Stimulated activated CD4-positive, alpha-beta T cell treated with anti-CD3 and anti-CD28 coated beads, Interleukin-12 subunit alpha, Interleukin-12 subunit beta, amount 100 ng/mL, for 24 hours (primary cell): ENCODE measurements at places on chromosomes 7 and 10.

GRCh38 chr10:78185693-78186055 lies 152.0 kb downstream of the RPS24 start:
- DNase-seq, result no peak

DNA sequence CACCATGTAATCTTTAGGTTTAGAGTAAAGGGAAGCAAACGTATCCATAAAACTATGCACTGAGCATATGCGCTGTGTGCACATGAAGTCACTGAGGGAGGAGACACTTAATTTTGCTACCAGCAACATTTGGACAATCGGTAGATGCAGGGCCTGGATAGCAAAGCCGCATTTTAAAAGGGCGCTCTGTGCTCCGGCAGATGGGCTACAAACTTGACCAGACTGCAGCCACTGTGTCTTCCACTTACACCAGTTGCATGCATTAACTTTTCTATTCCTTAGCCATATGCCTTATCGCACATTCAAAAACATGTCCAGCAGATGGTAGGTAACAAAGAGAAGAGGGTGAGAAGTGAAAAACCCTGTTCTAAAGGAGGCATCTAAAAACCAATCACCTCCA lies 18.3 kb downstream of the FAM171A1 start:
- no peak for DNase-seq

DNA sequence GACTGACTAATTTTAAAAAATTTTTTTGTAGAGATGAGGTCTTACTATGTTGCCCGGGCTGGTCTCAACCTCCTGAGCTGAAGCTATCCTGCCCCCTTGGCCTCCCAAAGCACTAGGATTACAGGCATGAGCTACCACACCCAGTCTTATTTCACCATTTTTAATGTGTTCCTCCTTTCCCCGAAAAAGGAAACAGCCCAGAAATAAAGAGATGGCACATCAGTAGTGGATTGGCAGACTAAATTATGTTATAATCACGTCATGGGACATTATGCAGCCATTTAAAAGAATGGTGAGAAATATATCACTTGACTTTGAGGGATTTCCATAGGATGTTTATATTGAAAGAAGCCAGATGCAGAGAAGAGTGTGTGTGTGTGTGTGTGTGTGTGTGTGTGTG lies 40.5 kb downstream of the CAPZA2 start:
- no peak for DNase-seq

DNA sequence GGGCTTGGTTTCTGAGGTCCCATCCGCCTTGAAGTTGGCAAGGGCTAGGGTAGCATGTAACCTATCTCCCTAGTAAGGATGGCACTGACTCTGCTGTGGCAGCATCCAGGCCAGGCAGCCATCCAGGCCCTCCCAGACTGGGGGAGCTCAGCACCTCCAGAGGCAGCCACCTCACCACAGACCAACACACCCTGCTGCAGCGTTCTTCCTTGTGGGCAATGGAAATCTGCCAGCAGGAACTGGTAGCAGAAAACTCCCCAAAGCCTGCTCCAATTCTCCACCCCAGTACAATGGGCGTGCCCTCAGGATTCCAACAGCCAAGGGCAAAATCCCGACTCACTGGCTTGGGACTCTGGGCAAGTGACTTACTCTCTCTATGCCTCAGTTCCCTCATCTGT lies 27.5 kb downstream of the DLG5 start:
- no peak for DNase-seq

DNA sequence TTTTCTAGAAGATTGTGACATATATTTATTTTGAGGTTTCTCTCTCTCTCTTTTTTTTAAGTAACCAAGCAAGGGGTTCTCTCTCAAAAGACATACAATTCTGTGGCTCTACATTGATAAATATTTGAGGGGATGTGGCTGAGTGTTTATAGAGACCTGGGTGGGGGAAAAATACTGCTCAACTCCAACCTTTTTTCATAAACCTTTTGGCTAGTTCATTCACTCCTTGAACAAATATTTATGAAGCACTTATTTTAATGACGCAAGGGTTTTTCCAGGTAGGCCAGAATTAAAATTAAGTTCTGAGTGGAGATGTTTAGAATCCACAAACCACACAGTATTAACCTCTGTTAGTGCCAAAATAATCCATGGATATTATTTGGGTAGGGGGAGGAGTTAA lies 100.2 kb downstream of the PTPRE start:
- no peak for DNase-seq

DNA sequence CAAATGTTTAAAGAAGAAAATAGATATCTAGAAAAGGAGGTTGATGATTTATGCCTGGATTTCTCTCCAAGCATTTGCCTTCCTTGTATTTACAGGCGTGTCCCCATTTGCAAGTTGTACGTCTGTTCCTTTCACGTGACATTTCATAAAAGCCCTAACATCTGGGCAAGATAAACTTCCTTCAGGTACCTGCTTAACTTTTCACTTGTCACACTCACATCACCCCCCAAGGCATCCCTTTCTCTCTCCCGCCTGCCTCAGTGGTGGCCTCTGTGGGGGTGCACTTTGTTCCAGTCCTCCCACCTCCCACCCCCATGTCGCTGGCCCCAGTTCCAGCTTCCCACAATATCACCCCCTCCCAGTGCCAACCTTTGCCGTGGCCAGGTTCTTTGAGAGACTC lies 6.7 kb downstream of the TWIST1 start:
- DNase-seq, result no peak

DNA sequence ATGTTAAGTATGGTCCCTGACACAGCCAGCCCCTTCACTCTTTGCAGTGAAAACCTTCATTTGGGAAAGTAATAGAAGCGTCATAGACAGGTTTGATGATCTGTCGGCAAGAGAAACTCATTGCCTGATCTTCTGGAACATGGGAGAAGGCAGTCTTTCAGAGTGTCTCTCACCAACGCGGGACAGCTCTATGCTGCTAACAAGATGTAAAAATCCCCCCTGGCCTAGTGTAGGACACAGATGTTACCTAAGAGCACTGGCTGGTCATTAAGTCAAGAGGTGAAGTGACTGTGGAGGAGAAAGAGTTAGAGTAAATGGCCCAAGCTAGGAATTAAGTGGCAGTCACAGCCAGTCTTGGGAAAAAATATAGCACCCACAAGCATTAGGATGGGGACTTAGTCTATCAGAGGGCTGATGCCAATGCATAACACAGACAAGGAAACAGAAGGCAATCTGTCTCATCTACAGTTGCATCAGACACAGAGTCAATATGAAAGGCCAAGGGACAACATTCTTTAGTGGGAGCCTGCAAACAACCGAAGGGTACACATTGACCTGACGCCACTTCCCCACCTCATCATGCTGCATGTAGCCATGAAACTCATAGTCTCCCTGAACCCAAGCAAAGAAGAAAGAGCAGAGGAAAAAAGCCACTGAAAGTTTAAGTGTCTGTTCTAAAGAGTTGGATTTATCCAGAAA lies 69.5 kb downstream of the SORCS1 start:
- DNase-seq, result no peak

- DNase-seq, result no peak
Measured at GRCh38 chr10:68721673-68722335, 765 bp downstream of the CCAR1 start.

- DNase-seq, result no peak
Measured at GRCh38 chr7:101547916-101548661, 81.0 kb downstream of the MYL10 start.
